ENCODE measurements at places on chromosomes 5 and 9.
A peak's percentile ranks its signal among the peaks of the same experiment; 100 is the strongest.

GRCh38 chr5:33927685-33928084, 8.5 kb upstream of the RXFP3 start:
- no peak for DNase-seq

DNA sequence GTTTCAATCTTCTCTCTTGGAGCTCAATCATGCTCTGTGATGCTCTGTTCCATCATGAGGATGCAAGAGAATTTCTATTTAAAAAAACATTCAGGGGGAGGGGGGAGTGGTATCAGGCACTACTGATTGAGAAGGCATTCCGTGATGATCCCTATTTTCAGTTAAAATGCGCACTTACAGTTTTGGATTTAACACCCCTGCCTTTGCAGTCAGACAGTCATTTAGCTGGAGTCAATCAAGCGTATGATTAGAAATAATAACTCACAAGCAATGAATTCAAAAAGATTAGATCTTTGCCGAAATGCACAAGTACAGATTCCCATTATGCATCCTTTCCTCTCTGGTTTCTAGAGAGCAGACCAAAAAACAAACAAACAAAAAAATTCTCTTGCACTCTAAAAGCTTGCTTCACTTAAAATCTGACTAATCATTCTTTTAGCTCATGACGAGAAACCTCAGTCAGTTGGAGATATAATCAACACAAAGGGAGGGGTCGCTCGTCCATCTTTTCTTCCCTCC, 55.4 kb downstream of the EFNA5 start:
- peak; percentile 14 for DNase-seq

- DNase-seq = peak; percentile 66
Measured at GRCh38 chr5:43674536-43674935, 71.6 kb downstream of the NNT start.

- DNase-seq = peak; percentile 30
Measured at GRCh38 chr9:79477955-79478771, 93.6 kb upstream of the TLE4 start.

- no peak for DNase-seq
Measured at GRCh38 chr5:94944160-94944559, 325.7 kb downstream of the SLF1 start.

GRCh38 chr9:33818167-33818846, 1.3 kb downstream of the UBE2R2 start:
- no peak for DNase-seq

GRCh38 chr5:40436535-40437237, 243.0 kb upstream of the PTGER4 start:
- DNase-seq = no peak

DNA sequence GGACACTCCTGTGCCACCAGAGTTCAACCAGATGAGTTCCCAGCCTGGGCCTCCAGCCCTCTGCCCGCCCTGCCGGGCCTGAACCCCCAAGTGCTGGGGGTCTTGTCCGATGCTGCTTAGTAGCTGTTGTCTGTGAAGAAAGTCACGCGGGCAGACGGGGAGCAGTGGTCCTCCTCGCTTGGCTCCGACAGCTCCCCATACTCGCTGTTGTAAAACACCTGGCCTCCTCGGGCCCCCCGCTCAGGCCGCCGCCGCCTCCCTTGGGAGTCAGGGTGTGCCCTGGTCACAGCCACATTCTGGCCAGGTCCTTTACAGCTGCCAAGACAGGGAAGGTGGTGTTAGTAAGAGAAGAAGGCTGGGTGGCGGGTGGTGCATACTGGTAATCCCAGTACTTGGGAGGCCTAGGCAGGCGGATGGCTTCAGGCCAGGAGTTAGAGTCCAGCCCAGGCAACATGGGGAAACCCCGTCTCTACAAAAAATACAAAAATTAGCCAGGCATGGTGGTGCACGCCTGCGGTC, 11.8 kb upstream of the SCGB3A1 start:
- DNase-seq = no peak

GRCh38 chr9:15572200-15572770, 19.4 kb downstream of the CCDC171 start:
- DNase-seq = no peak

DNA sequence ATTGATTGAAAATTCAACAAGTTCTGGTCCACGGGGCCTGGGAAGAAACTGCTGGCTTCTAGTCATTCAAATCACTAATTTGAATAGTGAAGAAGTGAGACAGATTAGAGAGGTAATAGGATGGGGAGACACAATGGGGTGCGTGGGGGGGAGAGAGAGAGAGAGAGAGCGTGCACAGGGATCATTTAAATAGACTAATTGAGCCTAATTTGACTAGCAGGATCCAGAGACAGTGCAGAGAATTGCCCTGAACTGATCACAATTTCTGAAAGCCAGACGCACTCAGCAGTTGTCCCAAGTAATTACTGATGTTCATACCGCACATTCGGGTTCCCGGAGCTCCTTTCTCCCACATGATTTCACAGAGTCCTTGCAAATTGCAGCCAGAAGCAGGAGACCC, 50.3 kb upstream of the C5orf58 start:
- no peak for DNase-seq

DNA sequence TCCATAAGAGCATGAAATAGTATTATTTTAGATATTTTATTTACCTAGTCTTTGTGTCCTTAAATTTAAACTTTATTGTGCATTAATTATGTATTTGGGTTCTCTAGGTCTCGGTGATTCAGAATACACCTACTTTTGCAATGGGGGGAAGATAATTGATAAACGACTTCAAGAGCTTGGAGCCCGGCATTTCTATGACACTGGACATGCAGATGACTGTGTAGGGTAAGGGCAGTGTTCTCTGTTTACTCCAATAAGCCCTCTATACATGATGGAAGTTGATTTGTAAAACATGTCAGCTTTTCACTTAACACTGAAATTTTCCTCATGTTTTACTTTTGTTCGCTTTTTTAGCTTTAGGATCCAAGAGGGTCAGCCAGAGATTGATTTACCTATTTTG, 6.2 kb downstream of the MTRR start:
- no peak for DNase-seq

GRCh38 chr9:125126019-125126746, 17.1 kb downstream of the SCAI start:
- peak; percentile 98 for DNase-seq

GRCh38 chr9:93677048-93677571, 100.7 kb downstream of the PHF2 start:
- DNase-seq = no peak

- no peak for DNase-seq
Measured at GRCh38 chr5:181052672-181053487, 12.8 kb downstream of the BTNL9 start.

DNA sequence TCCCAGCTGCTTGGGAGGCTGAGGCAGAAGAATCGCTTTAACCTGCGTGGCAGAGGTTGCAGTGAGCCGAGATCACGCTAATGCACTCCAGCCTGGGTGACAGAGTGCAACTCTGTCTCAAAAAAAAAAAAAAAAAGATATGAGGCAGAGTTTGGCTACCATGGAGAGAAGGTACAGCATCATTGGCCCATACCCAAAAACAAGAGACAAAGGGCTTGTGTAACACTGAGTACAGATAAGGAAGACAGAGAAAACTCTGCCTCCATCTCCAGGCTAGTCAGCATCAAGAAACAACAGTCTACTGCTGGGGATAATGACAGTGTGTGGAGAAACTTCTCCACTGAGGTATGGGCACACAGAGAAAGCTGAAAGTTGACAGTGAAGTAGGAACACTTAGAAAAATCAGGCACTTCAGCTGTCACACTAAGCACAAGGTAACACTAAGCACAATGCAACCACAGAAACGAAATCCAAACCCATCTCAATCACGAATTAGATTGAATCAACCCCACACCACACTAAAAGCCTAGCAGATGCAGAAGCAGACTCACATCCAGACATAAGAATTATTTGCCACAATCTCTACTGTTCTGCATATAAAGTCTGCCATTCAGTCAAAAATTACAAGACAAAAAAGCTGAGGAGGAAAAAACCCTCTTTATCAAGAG, 10.5 kb downstream of the PJA2 start:
- peak; percentile 26 for DNase-seq

- DNase-seq = no peak
Measured at GRCh38 chr5:38167562-38167996, 90.8 kb upstream of the EGFLAM start.

GRCh38 chr9:9612755-9613154, 1000.0 kb downstream of the PTPRD start:
- DNase-seq = no peak

GRCh38 chr9:28899926-28900325, 1326.6 kb upstream of the C9orf72 start:
- no peak for DNase-seq

DNA sequence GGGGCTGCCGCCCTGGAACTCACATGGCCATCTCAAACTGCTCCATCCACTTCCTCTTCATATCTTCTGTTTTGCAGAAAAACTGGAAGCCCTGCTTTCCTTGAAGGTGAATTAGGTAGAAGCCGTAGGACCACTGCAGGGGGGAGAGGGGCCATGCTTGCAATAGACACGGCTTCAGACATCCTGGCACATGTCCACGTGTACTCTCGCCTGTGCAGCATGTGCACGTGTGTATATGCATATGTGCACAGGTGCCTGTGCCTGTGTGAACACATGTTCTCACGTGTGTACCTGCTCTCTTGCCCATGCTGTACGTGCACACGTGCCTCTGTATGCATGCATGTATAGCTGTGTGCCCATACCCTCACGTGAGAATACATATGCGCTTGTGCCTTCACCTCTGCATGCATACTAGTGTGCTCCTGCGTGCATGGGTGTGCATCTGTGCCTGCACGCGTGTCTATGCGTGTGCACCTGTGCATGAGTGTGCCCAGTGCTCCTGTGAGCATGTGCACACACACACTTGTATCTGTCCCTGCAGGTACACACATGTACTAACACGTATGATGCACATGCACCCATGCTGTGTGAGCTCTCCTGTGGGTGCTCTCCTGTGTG, 47.7 kb upstream of the SARDH start:
- DNase-seq = no peak

DNA sequence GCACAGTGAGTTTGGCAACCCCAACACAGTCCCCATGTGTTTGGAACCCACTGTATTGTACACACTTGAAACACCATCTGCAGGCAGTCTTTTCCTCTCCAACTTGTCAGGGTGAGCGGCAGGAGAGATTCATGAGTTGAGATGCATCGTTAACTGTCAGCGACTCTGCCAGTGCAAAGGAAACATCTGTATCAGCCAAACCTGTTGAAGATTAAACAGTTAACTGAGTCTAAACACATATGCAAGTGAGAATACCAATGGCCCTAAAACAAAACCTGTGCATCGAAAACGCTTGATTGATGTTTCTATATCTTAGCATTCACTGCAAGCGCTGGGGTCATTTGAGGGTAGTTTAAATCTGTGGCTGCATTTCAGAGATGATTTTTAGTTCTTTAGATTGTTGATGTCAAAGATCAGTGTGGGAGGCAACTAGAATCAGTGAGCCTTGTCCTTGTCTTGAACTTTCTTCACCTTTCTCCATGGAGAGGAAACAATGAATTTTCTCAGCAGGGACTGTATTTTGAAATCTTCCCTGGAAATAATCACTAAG, 41.3 kb upstream of the PAM start:
- DNase-seq = no peak

GRCh38 chr9:93558503-93558902, 17.9 kb upstream of the PHF2 start:
- DNase-seq = no peak

- DNase-seq = no peak
Measured at GRCh38 chr9:16559418-16560188, 310.9 kb downstream of the BNC2 start.

- DNase-seq = no peak
Measured at GRCh38 chr5:157600252-157600651, 24.7 kb upstream of the ADAM19 start.

GRCh38 chr9:10127867-10128266, 484.9 kb downstream of the PTPRD start:
- no peak for DNase-seq

GRCh38 chr9:69176471-69177171, 2.5 kb downstream of the TJP2 start:
- no peak for DNase-seq

DNA sequence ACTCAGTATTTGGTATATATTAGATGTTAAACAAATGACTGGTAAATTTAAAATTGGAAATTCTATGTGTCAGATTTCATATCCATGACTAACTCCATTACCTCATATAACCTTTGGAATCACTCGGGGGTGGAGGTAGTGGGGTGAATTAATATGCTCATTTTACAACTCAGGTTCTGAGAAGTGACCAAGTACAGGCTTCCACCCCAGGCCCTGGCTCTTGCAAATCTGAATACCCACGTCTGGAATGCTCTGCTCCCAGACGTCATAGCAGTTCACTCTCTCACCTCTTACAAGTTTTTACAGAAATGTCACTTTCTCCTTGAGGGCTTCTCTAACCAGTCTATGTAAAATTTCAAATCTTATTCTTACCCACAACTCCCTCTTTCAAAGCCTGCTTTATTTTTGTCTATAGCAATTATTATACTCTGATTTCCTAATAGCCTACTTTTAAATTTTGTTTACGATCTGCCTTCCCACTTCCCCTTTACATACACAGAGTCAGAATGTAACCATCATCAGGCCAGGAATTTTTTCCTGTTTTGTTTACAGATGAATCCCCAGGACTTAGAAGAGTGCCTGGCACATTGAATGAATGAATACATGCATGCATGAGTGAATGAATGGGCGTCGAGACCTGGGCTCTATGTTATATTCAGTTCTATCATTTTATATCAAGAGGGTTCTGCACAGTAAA, 134.1 kb upstream of the IFNE start:
- DNase-seq = peak; percentile 86

GRCh38 chr5:9350301-9350797, 195.5 kb downstream of the SEMA5A start:
- DNase-seq = peak; percentile 48

DNA sequence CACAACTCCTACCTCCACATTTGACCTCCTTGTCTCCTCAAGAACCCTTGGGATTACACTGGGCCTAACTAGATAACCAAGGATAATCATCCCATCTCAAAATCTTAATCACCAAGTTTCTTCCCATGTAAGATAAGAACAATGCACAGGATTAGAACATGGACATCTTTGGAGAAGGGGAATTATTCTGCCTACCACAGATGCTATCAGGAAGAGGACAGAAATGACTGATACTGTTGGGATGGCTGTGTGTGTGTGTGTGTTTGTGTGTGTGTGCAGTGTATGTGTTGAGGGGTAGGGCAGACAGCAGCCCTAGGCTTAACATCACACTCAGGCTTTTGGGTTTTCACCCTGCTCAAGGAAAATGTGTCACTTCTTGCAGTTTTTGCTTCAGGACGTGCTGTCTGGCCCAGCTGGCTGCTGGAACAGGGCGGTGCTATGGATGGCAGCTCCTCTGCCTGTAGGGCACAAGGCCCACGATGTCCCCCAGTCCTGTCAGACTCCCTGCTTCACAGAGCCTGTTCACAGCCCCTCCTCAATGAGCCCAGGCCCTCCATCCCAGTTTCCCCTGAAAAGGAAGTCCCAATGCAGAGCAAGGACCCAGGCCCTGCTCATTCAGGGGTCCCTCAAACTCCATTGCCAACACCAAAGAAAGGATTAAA, 7.7 kb downstream of the CA9 start:
- DNase-seq = peak; percentile 43

DNA sequence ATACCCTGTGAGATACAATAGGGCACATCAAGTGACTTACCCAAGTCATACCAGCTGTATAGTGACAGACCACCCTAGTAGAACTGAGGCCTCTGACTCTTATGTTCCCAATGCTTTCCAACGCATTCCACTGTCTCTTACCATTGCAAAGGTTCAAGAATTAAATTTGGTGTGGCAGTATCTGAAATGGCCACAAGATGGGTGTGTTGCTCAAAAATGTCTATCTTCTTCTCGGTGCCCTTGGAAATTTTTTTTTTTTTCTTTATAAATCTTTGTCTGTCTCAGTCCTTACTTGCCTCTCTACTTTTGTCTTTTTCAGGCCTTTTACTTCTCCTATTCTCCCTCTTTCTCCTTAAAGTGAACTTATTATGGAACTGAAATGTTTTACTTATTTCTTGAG, 48.4 kb downstream of the GPR21 start:
- DNase-seq = peak; percentile 76
